NCI-H1417 (cell line): ENCODE measurements at places on chromosomes 5 and 9.

- DNase-seq: peak; percentile 76
Observed at GRCh38 chr9:29214154-29214689, 1640.9 kb upstream of the C9orf72 start.

DNA sequence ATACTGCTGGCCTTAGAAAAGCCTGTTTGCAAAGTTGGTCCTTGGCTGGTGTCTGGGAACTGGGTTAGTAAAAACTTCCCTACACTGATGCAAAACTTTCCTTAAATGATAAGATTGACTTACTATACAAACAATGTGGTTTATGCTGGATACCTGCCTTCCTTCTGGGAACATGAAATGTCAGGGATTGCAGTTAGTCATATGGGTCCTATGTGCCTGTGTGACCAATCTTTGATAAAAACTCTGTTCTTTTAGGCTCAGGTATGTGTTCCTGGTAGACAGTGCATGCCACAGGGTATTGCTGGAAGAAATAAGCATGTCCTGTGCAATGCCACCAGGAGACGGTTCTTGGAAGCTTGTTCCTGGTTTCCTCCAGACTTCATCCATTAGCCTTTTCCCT lies 173.3 kb downstream of the RMI1 start:
- no peak for DNase-seq

GRCh38 chr9:117927354-117927753 lies 223.2 kb downstream of the TLR4 start:
- peak; percentile 69 for DNase-seq

DNA sequence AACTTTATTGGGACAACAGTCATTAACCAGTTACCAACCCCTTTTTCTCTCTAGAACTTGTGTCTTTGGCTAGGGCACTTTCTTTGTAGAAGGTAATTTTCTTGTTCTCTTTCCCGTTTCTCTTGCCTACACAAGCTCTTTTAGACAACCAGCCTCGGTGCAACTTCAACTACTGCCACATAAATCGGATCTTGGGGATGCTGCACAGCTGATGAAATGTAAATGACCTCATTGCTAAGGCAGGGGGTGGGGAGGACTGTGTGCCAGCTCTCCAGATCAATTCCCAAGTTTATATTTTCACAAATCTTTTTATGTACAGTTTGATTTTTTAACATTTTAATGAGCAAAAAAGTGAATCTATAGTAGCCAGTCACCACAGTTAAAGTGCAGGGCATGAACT lies 157.6 kb downstream of the DENND1A start:
- DNase-seq: no peak

DNA sequence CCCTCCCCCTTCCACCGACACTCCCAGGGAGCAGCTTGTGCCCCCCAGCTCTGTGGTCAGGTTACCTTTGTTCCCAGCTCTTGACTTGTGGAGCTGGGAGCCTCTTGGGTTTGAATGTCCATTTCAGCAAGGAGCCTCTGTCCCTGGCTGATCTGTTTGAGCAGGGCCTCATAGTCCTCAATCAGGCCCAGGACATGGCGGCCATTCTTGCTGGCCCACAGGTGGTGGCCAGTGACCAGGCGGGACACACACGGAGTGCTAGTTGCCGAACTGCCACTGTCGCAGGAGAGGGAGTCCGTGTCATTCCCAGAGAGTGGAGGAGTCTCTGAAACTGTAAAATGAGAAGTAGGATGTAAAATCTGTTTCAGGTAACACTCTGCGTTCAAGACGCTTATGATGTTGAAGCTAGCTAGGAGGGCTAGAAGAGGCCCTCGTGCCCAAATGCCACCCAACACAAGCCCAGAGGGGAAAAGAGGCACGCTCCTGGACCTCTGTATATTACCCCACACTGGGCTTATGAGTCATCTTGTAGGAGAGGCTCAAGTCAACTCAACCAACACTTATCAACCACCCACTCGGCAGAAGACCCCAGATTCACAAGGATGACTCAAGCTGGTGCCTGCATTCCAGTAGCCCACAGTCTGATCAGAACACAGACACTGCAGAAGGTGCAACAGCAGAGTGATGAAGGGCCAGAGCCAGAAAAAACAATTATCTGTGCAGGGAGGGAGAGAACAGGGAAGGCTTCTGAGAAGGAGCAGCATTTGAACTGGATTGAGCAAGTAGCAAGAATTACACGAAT lies 177.0 kb downstream of the CDK5RAP2 start:
- DNase-seq: no peak

DNA sequence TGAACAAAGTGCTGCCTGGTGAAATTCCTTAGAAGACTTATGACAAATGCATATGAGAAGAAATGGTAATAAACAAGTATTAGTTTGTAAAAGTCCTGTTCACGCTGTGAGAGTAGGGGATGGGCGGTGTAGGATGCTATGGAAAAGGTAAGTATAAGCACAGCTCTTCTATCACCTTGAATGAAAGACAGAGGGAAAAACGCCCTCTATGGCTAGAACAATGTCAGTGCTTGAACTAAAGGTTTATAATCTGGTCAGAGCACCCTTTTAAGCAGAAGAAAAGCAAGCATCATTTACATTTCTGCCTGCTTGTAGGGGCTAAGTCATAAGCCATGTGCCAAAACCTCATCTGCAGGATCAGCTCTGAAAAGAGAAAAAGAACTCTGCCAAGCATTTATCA lies 115.2 kb downstream of the LHFPL2 start:
- DNase-seq: peak; percentile 40
